ENCODE measurements at places on chromosomes 3 and 15.

DNA sequence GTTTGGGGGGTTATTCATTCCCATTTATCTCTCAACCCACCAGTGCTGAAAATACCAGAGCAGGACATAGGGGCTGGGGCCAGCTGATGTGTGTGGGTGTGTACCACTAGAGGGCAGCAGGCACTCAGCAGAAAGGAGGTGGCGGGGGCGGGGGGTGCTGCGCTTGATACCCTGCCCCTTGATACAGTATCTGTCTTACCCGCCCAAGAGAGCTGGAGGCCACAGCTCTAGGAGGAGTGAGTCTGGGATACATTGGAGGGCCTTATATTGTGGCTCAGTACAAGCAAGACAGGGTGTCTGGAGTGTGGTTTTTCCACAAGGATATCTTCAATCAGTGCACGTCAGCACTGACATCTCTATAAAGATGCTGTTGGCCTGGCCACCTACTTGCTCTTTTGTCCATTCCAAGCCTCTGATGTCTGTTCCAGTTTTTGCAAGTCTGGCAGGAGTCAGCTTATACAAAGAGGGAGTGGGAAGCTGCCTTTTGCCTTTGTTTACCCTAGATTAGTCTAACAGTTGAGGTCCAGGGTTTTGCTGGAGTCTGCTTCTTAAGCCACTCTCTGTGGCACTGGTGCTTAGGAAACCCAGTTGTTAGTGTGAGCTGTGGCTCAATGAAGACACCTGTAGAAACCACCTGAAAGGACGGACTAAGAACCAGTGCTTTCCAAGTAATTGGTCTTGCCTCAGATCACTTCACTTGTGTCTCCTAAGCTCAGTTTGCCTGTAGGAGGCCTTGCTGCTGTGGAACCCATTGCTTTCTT is 1.5 kb upstream of the RBM15B start:
- peak; percentile 50 for DNase-seq

DNA sequence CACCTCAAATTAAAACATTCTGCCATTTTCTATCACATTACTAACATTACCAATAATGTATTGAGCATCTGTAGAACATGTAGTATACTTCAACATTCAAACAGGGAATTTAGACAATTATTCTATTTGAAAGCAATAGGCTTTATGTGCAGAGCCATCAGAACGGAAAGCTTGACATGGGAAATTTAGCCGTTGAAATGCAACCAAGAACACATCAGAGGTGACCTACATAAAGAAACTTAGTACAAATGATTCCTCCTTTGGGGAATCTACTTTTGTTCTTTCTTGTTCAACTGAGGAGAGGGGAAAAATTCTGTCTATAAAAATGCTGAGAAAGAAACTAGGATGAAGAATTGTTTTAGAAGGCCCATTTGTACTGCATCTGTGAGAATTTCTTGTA is 38.6 kb upstream of the RBMS3 start:
- DNase-seq, result no peak

DNA sequence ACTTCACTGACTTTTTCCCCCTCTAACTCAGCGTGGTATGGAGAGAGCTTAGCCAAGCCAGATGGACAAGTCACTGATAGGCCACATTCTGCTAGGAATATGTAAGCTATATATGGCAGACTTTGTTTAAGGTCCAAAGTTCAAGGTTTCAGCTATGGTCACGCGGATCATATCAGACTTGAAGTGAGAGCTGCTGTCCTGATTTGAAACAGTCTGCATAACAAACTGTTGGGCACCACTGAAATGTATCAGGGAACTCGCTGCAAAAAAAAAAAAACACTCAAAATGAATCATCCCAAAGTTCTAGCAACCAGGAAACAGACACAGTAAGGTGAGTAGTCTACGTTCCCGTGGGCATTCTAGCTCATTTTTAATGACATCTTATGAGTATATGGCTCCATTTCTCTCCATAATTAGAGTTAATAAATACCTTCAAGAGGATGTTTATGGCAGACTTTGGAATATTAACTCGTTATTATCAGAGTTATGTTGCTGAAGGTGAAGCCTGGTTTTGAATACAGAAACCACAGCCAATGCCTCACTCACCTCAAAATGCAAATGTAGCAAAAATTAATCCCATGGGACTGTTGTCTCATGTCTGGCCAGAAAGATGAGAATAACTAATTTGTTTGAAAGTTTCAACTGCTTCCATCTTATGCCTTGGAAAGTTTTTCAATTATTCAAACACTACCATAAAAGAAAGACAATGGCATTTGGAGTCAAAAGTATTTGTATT is 12.3 kb downstream of the DPH3 start:
- DNase-seq, result no peak

DNA sequence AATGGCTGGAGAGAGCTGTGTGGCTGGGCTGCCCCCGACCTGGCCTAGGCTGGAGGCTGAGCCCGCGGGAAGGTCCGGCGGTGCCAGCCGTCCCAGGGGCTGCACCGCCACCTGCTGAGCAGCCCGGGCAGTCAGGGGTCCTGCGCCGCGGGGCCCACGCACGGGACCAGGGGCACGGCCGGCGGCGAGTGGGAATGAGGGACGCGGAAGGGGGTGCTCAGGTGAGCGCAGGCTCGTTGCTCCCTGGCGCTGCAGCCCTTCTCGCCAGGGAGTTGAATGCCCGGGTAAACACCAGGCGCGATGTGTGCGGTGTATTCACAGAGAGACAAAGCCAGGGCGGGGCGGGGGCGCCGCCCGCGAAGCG is 666 bp upstream of the SEMA3F start:
- DNase-seq, result no peak

GRCh38 chr3:21159543-21159906 is 591.5 kb downstream of the ZNF385D start:
- no peak for DNase-seq

- DNase-seq, result no peak
These were observed 40.8 kb upstream of the PROK2 start for GRCh38 chr3:71825551-71826283.

- DNase-seq, result no peak
These were observed 17.1 kb upstream of the CSTA start for GRCh38 chr3:122307976-122308375.

GRCh38 chr3:168959731-168960130 is 703.8 kb downstream of the MECOM start:
- no peak for DNase-seq

- DNase-seq, result peak; percentile 92
These were observed at the start of gene SELENOS for GRCh38 chr15:101277038-101277822. TSS of gene SELENOS (minus strand) at chr15:101277485. CDS start at chr15:101277417, 68 bp downstream.

GRCh38 chr15:31308185-31308639 is 18.4 kb upstream of the KLF13 start:
- DNase-seq, result no peak

- DNase-seq, result no peak
These were observed 6.5 kb downstream of the RPS17 start for GRCh38 chr15:82533801-82534200.

DNA sequence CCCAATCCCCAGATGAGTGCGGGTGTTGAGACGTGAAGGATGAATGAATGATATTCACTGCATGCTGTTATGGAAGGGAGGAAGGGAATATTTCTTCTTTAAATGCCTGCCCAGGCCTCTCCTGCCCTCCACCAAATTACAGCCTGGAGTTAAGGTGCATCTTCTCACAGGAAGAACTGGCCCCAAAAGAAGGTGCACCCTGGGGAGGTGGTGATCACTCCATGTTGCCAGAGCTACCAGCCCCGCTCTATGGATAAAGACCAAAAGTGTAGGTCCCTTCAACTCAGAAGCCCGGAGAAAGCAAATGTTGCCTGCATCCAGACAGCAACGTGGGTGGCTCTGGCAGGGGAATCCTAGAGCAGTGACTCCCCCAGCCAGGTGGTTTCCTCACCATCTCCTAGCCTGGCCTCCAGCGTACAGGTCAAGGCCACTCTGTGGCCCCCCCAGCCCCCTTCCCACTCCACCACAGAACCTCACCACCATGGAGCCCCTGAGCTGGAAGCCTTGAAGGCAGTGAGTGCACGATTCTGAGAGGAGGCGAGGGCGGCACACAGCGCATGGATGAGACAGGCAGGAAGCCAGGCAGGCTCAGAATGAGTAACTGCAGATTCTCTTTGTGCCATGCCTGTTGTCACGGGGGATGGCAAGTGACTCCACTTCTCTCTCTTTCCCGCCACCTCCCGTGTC is 3.5 kb upstream of the VIPR1 start:
- no peak for DNase-seq

GRCh38 chr3:48196611-48197010 is 8.4 kb upstream of the CDC25A start:
- DNase-seq, result no peak

- no peak for DNase-seq
These were observed 59.7 kb downstream of the SENP2 start for GRCh38 chr3:185645596-185646381.

DNA sequence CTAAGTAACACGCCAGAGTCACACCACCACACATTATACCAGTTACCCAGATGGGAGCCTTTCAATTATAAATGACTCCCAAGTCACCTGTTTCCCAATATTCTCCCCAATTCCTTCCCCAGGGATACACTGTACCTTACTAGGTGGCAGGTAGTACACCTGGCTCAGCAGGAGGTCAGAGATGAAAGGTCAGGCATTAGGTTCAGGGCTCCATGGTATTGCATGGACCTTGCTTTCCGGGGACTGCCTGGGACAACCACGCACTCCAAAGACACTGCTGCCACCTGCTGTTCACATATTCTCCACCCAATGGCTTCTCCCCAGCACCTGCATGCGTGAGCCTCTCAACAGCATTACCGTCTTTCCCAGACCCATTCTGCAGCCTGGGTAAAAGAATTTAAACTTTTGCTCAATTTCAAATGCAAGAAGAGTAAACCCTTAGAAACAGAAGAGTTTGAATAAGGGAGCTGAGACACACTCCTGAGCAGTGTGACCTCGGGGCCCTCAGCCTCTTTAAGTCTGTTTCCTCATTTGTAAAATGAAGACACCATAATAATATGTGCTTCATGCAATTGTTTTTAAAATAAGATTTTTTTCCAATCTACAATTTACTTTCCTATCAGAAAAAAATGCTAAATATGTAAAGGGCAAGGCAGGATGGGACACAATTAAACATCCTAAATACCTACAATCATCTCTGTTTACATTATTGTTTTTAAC is 28.0 kb upstream of the LACTB start:
- DNase-seq, result peak; percentile 85

- peak; percentile 99 for DNase-seq
These were observed at the start of gene PFKFB4 for GRCh38 chr3:48556796-48557626. TSS of gene PFKFB4 (minus strand) at chr3:48556803. CDS start at chr3:48556777, 26 bp downstream.

DNA sequence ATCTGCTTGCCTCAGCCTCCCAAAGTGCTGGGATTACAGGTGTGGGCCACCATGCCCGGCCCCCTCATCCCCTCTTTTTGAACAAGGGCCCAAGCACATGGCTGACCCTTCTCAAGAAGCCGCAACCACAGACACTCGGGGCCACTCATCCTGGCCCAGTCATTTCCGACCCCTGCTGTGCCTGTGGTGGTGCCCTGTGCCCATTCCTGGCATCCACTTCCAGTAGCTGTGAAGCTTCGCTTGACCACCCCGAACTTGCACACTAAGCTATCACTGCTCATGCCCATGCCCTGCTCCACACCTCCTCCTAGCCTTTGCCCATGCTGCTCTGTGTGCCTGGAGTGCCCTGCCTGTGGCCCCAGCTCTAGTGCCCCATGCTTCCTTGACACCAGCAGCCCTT is 8.3 kb downstream of the TMEM44 start:
- peak; percentile 6 for DNase-seq

GRCh38 chr3:52053307-52054304 is 2.8 kb downstream of the DUSP7 start:
- DNase-seq, result no peak

- DNase-seq, result no peak
These were observed 66.7 kb downstream of the FILIP1L start for GRCh38 chr3:100047455-100048141.

DNA sequence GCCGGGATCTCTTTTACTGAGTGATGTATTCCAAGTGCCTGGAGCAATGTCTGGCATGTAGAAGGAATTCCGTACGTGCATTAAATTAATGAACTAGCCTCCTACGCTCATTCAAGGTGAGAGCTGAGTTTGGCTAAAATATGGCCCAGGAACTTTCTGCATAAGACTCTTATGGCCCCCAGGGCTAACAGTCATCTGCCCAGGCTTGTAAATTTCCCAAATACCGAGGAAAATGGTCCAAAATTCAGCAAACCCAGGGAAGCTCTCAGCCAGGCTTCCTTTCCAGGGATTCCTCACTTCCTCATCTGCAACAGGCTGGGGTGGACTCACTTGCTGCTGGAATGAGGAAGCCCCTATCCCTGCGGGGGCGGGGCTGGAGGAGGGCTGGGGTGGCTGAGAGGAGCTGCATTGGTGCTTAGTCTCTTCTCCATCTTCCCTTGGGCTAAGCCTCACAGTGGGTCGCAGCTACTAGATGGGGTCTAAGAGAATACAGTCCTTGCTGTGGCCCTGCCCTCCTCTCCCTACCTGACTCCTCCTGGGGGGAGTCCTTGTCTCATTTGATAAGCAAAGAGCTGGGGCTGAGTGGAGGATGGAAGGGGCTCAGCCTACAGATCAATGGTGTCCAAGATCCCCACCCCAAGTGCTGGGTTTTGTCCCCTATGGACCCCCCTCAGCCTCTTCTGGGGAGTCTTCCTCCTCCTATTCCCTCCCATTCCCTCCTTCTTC is 28.5 kb upstream of the APOD start:
- no peak for DNase-seq

- DNase-seq, result no peak
These were observed 50.4 kb downstream of the ZBTB38 start for GRCh38 chr3:141418751-141419150.

DNA sequence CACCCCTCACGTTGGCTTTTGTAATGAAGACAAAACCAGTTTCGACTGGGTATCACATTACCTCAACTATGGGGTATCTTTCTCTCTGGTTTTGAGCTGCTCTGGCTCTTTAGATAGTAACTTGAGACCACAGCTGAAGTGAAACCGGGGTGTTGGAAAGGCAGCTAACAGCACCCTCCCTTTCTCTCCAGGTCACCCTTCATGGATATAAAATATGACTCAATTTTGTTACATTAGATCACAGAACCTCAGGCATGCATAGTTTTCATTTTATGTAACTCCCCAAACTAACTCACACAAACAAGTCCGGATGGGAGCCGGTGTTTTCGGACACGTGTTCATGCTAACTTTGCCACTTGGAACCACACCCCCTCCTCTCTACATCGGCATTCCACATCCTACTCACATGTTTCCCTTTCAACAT is 90.7 kb downstream of the NR2F2 start:
- DNase-seq, result no peak

DNA sequence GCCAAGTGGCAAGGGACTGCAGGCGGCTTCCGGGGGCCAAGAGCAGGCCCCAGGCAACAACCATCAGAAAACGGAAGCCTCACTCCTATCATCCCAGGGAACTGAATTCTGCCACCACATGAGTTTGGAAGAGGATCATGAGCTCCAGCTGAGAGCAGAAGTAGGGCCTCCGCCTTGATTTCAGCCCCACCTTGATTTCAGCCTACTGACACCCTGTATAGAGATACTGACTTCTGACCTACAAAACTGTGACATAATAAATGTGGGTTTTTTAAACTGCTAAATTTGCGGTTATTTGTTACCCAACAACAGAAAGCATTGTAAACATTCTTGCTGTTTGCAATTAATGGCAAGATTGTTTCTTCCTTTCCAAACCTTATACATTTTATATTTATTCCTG is 21.6 kb upstream of the RARRES1 start:
- no peak for DNase-seq

- DNase-seq, result no peak
These were observed 1.4 kb downstream of the MFGE8 start for GRCh38 chr15:88911766-88912118.

Measured in right hindlimb (tissue), 1 donor.